Prostate gland (tissue), 2 donors: ENCODE measurements at places on chromosomes 12 and 14.

- H3K4me1 ChIP-seq: peaks cover 2% of the 10 kb centered on the region
- DNase-seq: no peak
- H3K36me3 ChIP-seq: no peaks in the 10 kb centered on the region
- H3K27me3 ChIP-seq: no peaks in the 10 kb centered on the region
- H3K4me3 ChIP-seq: no peak overlapping the region
- no peak overlapping the region for H3K27ac ChIP-seq
Measured at GRCh38 chr12:132765361-132765760, 3.7 kb upstream of the ANKLE2 start.

GRCh38 chr14:35213143-35213788, 78.9 kb upstream of the PSMA6 start:
- no peak overlapping the region for H3K27ac ChIP-seq
- H3K36me3 ChIP-seq: no peaks in the 10 kb centered on the region
- DNase-seq: no peak
- no peaks in the 10 kb centered on the region for H3K27me3 ChIP-seq

DNA sequence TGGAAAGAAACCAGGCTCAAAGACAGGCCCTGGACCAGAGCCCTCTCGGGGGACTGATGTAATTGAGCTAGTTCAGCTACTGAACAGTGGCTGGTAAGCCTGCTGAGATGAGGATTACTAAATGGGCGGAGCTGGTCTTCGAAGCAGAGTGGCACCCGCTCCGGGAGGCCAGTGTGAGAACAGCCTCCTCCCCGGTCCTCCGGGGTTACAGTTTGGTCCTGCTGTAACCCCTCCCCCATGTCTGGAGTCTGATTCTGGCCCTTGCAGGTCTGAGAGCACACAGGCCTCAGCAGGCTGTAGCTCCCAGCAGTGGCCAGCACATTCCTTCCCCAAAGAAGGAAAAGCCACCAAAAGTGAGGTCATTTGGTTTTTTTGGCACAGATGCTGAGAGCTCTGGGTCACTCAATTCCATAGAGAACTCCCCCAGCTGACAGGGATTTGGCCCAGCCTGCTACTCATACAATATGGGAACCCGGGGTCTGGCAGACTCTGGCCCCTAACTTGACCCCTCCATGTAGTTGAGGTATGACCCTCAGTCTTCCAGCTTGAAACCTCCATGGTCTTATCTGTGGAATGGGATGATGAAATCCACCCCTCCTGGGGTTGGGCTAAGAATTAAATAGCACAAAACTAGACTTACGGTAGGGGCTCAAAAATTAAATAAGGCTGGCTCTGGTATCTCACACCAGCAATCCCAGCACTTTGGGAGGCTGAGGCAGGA, 39.0 kb downstream of the ACTN1 start:
- H3K4me1 ChIP-seq: peaks cover 33% of the 10 kb centered on the region
- H3K27ac ChIP-seq: peak overlapping the region; percentile 96
- no peaks in the 10 kb centered on the region for H3K27me3 ChIP-seq
- no peaks in the 10 kb centered on the region for H3K36me3 ChIP-seq

GRCh38 chr14:60915781-60916180, 65.1 kb downstream of the TRMT5 start:
- no peaks in the 10 kb centered on the region for H3K4me1 ChIP-seq
- no peaks in the 10 kb centered on the region for H3K27me3 ChIP-seq
- DNase-seq: no peak
- no peak overlapping the region for H3K27ac ChIP-seq
- no peak overlapping the region for H3K4me3 ChIP-seq
